ENCODE measurements at places on chromosomes 4 and X.

GRCh38 chrX:15977644-15978043, 123.0 kb upstream of the AP1S2 start:
- DNase-seq, result no peak
- H3K36me3 ChIP-seq, result no peaks in the 10 kb centered on the region
- no peak overlapping the region for H3K4me3 ChIP-seq
- H3K27me3 ChIP-seq, result no peaks in the 10 kb centered on the region
- H3K27ac ChIP-seq, result no peak overlapping the region
- H3K4me1 ChIP-seq, result peaks cover 10% of the 10 kb centered on the region

DNA sequence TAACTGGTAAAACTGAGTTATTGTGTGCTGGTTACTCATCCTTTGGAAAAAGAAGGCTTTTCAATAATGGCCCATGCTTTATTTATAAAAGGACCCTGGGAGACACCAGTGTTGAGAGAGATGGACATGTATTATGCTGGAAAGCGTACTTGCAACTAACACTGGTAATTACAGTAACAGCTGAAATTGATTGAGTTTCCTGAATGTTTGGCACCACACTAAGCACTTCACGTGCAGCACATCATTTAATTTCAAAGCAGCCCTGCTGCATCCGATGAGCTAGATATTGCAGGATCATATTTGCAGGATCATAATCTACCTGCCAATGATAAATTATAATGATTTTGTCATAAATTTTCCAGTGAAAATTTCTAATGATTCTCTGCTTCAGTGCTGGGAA, 81.5 kb downstream of the QRFPR start:
- no peaks in the 10 kb centered on the region for H3K27me3 ChIP-seq
- H3K36me3 ChIP-seq, result no peaks in the 10 kb centered on the region
- no peak overlapping the region for H3K4me3 ChIP-seq
- no peak for DNase-seq
- no peaks in the 10 kb centered on the region for H3K4me1 ChIP-seq
- no peak overlapping the region for H3K27ac ChIP-seq

DNA sequence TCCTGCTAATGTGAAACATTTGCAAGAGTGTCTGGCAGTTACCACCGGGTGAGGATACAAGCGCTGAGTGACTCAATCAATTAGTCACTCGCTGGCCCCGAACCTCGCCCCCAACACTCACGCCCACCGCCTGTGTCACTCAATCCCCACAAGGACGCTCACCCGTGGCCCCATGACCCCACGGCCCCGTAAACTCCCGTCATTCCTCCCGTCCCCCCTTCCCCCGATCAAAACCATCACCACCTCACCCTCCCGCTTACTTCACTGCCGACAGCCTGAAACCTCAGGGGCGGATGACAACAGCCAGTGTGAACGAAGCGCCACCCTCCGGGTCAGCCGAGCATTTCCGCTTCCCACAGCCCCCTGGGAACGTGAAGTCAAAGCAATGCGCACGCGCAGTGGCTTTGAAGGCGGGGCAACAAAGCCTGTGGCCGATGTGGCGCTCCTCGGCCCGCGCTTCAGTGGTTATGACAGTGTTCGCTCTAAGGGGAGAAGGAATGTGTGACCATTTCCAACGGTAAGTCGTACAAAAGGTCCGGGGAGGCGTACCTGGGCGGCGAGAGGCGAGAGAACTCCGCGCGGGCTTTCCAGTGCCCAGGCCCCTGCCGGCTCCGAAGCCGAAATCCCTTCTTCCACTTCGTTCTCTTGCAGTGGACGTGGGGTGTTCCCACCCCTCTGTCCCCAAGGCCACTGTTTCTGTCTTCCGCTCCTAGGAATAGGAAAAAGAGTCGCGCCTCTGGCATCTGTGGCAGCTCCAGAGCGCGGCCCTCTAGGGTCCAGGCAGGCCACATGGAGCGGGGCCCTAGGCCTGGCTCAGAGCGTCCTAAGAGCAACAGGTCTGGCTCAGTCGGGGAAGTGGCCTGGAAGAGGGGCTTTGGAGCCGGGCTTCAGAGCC, at the start of gene ZNF674:
ZNF674 (minus strand) TSS at position 311 of the 895 bp plus-strand sequence. CDS start 3,334 bp downstream, outside the sequence.
- no peaks in the 10 kb centered on the region for H3K36me3 ChIP-seq
- no peaks in the 10 kb centered on the region for H3K4me1 ChIP-seq
- peak; percentile 93 for DNase-seq
- peak within 1 kb of the TSS; percentile 42 for H3K4me3 ChIP-seq
- H3K27me3 ChIP-seq, result no peaks in the 10 kb centered on the region

DNA sequence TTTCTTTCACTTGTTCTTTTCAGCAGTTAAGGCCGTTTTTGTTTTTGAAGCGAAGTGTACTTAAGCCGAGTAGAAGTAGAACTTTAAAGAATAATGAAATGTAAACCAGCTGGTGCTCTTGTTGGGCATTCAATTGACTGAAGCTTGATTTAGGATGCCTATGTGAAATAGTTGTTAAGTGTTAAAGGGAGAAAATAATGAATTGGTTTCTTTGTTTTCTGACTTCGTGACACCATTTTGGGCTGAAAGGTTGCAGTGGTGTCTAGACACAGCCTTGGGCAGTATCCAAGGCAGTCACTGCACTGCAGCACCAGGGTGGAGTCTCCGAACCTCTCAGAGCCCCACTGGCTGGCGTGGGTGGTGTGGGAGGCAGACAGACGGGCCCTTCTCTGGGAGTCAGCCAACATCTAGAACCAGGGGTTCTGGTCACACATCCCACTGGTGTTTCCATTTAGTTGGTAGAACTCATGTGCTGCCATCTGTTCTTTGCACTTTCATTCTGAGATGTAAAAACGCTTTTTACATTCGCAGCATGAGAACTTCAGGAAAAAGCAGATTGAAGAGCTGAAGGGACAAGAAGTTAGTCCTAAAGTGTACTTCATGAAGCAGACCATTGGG, 3.5 kb downstream of the UCHL1 start:
- H3K27ac ChIP-seq, result no peak overlapping the region
- H3K27me3 ChIP-seq, result peaks cover 32% of the 10 kb centered on the region

- H3K36me3 ChIP-seq, result no peaks in the 10 kb centered on the region
- no peak for DNase-seq
- H3K27ac ChIP-seq, result peak overlapping the region; percentile 62
- peaks cover 9% of the 10 kb centered on the region for H3K4me1 ChIP-seq
- H3K4me3 ChIP-seq, result no peak overlapping the region
Measured at GRCh38 chrX:134933911-134934310, 56.9 kb upstream of the SMIM10 start.

DNA sequence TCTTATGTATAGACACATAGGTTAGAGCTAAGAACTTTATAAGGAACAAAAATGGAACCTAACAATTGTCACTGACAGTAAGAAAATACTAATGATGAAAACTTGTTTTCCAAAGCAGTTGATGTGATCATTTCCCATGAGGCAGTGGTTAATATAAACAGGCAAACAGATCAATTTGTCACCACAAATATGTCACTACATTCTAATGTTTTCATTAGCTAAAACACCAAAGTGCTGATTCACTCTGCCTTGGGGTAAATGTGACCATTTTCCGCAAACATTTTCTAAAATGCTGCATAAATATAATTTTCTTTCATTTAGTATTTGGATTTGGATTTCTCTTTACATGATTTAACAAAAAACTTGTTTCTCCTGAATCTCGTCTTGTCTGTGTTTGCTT, 408.9 kb upstream of the CTSO start:
- H3K27me3 ChIP-seq, result no peaks in the 10 kb centered on the region
- H3K27ac ChIP-seq, result no peak overlapping the region
- DNase-seq, result no peak

- peak; percentile 77 for DNase-seq
- peaks cover 8% of the 10 kb centered on the region for H3K4me1 ChIP-seq
- H3K36me3 ChIP-seq, result no peaks in the 10 kb centered on the region
- no peak overlapping the region for H3K27ac ChIP-seq
Measured at GRCh38 chr4:18689308-18690115, 668.0 kb upstream of the LCORL start.

GRCh38 chr4:178356725-178357124, 914.5 kb upstream of the AGA start:
- no peaks in the 10 kb centered on the region for H3K27me3 ChIP-seq
- DNase-seq, result no peak
- no peaks in the 10 kb centered on the region for H3K4me1 ChIP-seq
- H3K36me3 ChIP-seq, result no peaks in the 10 kb centered on the region

- no peak overlapping the region for H3K27ac ChIP-seq
- no peaks in the 10 kb centered on the region for H3K36me3 ChIP-seq
- no peaks in the 10 kb centered on the region for H3K27me3 ChIP-seq
- no peaks in the 10 kb centered on the region for H3K4me1 ChIP-seq
Measured at GRCh38 chr4:84596826-84597225, 13.9 kb downstream of the CDS1 start.

Data from cardiac muscle cell (in vitro differentiated cells and primary cell).